ENCODE measurements at places on chromosomes 13 and 19.

- no peak for DNase-seq
Measured at GRCh38 chr13:52903320-52903719, 54.9 kb upstream of the PCDH8 start.

DNA sequence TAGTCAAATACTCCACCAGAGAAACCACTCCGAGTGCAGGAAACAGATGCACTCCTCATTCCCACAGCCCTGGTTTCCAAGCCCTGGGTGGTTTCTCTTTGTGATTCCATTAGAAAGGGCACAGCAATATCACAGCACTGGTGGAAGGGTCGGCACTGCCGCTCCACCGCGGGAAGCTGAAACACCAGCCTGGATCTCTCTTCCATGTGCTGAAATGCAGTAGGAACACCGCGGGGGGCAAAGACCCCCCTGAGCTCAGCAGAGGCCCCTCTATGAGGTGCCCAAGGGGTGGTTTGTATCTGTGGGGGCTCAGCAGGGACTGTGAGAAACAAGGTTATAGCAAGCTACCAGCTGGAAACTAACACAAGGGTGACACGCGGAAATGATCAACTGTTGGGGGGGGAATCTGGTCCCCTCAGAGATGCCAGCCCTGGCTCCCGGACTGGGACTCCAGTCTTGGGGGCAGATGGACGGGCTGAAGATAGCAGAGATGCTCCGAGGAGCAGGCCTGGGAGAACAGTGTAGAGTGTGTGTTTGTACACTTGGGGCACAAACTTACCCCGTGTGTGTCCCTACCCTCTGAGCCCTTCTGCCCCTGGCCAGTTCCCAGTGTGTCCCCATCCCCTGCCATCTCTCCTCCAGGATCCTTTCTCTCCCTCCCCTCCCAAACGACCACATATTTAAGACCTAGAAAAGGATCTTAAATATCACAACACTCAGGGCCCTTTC lies 1.8 kb downstream of the ZFR2 start:
- DNase-seq = no peak

DNA sequence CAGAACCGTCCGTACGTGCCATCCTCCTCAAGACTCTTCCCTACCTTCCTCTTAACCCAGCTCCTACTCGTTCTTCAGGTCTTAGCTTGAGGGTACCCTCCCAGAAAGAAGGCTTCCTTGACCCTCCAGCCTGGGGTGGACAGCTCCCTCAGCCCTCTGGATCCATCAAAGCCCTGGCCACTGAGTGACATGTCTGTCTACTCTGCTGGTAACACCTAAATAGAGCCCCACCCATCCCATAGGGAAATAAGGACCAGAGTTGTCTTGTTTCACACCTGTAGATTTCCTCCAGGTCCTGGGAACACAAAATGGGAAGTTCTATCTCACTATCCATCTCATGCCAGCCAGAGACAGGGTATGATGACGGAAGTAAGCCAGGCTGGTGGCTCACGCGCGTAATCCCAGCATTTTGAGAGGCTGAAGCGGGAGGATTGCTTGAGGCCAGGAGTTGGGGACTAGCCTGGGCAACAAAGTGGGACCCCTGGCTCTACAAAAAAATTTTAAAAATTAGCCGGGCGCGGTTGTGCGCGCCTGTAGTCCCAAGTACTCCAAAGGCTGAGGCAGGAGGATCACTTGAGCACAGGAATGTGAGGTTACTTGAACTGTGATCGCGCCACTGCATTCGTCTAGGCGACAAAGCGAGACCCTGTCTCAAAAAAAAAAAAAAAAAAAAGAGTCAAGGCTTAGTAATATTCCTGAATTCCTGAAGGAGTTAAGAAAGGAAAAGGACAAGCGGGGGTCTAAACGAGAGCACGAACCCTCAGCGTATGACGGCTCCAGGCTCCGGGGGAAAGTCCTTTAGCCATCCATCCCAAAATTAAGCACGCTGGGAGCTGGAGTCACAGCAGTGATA lies 566 bp upstream of the CCDC97 start:
- no peak for DNase-seq

- no peak for DNase-seq
Measured at GRCh38 chr13:35953537-35954206, 177.5 kb downstream of the DCLK1 start.

Data from upper lobe of left lung (tissue), 6 donors.